ENCODE measurements at places on chromosomes 1 and 21. TPM values are rescaled to one million over a fixed set of nuclear protein-coding genes. Genes with fewer than 3 reads are reported as not detected.
A peak's percentile ranks its signal among the peaks of the same experiment; 100 is the strongest.

GRCh38 chr1:16162163-16162822 lies 6.4 kb upstream of the EPHA2 start:
- no peak for DNase-seq

KCNE2 gene
- not detected for total RNA-seq

- no peak for DNase-seq
Measured at GRCh38 chr1:202286622-202287097, 55.1 kb downstream of the UBE2T start.

GRCh38 chr1:27166929-27167328 lies 12.0 kb upstream of the SLC9A1 start:
- no peak for DNase-seq

DNA sequence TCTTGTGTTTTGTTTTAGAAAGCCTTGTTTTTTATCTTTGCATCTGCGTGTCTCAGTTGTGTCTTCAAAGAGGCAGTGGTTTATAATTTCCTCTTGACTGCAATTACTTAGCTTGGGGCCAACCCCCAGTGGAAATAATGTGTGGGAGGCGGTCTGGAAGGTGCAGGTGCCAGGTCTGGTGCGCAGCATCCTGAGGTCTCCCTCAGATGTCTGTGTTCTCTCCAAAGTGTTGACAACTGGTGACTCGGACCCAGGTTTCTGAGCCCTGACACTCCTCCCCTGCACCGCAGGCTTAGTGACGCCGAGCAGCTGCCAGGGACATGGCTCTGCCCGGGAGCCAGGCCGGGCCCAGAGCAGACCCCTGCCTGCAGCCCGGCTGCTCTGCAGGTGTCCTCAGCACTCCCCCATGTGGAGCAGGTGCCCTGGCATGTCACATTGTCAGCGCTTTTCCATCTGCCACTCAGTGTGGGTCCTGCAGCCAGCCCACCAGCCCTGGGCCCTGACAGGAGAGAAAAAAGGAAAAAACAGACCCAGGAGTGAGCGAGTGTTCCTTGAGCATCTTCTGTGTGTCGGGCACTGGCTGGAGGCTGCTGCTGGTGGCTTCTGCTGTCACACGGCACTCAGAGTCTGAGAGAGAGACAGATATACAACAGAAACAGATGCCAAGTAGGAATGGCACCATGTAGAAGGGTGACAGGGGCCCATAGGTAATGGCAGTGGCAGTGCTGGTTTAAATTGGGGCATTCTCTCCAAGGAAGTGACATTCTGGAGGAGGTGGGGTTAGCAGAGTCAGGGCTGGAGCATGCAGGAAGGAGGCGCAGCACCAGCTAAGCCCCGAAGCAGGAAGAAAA lies 24.8 kb upstream of the SELENON start:
- DNase-seq: no peak

DNA sequence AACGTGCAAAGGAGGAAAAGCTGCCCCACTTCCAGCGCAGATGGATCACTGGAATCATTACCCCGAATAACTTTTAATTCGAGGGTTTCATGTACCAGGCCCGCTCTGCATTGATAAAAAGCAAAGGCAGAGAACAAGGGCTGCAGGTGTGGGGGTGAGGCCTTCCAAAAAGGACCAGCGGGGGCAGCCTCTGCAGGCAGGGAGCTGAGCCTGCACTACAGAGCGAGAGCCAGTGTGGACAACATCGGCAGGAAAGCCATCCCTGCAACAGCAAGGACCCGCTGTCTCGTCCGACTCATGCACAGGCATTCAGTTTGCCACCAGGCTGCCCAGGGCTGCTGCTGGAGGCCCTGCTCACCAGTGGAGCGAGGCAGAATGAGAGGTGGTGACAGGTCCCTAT lies 27.1 kb upstream of the AJAP1 start:
- no peak for DNase-seq

DNA sequence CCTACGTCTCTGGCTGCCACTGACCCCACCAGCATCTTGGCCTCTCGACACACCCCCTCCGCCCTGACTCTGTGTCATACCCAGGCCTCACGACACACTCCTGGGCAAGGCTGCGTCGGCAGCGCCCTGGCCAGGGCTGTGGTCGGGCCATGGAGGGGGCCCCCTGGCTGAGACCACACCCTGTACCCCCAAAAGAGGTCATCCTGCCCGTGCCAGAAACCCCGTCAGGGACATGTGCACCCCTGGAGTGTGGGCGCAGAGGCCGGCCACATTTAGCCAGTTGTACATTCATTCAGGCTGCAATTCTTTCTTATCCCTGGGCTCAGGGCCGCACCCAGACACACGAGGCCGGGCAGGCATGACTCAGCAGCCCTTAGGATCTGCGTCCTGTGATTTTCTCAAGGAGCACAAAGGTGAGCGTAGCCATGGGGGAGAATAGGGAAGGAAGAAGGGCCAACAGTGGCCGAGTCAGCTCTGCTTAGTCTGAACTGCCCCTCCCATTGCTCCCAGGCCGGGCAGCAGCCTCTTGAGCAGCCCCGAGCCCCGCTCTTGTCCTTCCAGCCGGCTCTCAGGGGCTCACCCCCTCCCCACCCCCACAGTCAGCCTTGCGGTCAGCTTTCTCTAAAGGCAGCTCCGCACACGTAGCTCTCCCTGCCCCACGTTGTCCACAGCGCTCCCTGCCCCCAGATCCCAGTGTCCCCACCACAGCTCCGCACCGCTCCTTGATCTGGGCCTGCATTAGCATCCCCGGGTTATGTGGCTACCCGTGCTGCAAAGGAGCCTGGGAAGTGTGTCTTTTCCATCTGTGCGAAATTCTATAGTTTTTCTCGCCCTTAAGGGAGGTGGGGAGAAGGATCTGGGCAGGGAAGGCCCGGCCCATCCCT lies 7.9 kb downstream of the CSTB start:
- peak; percentile 89 for DNase-seq

MYOG gene
- total RNA-seq: not detected

DNA sequence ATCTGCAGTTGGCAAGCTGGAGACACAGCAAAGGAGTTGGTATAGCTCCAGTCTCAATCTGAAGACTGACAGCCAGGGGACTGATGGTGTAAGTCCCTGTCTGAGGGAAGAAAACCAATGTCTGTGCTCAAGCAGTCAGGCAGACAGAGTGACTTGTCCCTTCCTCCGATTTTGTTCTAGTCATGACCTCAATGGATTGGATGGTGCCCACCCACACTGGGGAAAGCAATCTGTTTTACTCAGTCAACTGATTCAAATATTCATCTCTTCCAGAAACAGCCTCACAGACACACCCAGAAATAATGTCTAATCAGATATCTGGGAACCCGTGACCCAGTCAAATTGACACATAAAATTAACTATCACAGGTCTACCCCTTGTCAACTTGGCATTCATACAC lies 11.9 kb upstream of the MRPL39 start:
- no peak for DNase-seq

FCRL5 gene
- total RNA-seq: not detected

TTC39A gene
- total RNA-seq: 6.1 TPM

C1orf146 gene
- not detected for total RNA-seq

GRCh38 chr1:199907361-199907760 lies 120.1 kb upstream of the NR5A2 start:
- DNase-seq: no peak

TSPAN1 gene
- total RNA-seq: 49.4 TPM

DNA sequence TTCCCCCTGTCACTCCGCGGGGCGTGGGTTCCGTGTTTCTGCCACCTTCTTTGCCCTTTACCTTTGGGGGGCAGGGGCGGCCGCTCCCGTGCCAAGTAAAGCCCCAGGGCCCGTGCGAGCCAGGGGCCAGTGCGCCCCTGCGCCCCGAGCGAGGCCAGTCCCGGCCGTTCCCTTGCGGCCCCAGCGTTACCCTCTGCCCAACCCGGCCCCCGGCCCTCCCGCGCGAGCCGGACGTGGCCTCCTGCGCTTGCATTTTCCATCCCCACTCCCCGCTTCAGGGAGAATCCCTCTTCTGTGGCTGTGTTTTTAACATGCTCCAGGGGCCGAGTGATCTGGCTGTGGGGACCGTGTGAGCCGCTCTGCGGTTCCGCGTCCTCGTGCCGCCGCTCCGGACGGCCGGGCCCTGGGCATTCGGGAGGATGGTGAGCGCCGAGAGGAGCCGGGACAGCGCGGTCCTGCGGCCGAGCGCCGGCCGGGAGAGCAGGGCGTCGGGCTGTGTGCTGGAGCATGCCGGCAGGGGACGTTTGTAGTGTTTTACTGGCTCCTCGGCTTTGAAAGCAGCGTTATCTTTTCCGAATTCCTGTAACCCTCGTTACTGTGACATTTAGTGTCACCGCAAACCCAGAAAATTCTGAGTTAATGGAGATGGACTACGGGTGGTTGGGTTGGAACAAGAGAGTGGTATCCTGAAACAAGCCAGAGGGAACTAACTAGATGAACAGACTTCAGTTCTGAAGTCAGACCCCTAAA lies 1.0 kb downstream of the GALNT2 start:
- DNase-seq: no peak

GRCh38 chr1:183126528-183126927 lies 59.5 kb upstream of the LAMC2 start:
- no peak for DNase-seq

GRCh38 chr1:233673261-233673946 lies 59.5 kb downstream of the KCNK1 start:
- no peak for DNase-seq

GRCh38 chr1:155759966-155760630 lies 71.2 kb downstream of the DAP3 start:
- peak; percentile 92 for DNase-seq

DNA sequence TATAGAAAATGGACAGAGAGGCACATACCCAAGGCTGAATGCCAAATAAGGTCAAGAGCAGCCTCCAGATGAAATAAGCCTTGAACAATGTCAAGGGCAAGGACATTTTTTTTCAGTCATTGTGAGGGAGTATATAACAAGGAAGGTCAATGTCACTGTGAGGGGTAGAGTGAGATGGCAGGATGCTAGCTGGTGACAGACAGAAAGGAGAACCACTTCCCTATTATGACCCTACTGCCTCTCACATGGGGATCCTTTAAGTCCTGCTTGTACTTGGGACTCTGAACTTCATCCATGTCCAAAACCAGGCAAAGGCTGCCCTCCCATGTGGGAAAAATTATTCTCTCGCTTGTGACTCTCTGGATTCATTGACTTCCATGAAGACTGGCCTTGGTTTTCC lies 119.5 kb upstream of the COA6 start:
- no peak for DNase-seq

DNA sequence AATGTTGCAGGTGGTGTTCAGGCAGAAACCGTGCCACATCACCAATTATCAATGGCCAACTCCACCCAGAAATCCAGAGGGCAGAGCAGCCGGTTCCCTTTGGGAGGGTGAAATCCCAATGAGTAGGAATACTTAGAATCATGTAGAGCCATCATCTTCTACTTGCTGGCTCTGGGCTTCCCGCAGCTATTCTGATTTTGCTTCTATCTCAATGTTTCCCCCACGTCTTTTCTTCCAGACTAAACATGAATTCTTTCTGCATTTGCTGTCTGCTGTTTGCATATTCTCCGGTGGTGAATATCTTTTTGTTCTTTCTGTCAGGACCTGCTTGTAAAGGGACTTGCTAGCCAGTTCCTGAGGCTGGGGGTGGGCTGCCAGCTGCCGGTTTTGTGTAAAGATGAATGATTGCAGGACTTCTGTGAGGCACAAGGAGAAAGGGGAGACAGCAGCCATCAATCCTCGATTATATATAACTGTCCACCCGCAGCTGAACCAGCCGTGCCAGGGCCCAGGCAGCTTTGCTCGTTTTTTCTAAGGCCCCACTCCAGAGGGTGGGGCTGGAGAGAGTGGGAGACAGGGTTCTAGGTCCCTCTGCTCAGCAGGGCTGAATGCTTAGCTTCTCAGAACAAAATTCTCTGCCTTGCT lies 33.2 kb downstream of the PRAMEF20 start:
- DNase-seq: no peak

GRCh38 chr1:37471345-37472231 lies 2.8 kb upstream of the ZC3H12A start:
- DNase-seq: peak; percentile 90

DNA sequence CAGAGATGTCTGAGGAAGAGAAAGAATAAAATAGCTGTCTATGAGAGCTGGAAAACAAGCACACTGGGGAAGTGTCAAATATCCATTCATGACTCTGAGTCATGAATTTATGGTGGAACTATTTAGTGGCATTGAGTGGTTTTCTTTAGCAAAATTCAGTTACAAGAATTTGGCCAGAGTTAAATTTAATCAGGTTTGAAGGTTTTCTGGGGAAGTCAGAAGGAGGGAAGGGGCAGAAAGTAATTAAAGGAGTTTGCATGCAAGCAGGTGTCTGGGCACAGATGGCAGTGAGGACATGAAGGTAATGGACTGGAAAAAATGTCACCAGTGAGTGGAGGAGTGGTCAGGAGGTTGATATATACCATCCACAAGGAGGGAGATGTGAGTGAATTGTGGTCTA lies 121.9 kb upstream of the IVNS1ABP start:
- no peak for DNase-seq

KCNQ4 gene
- under 0.01 TPM for total RNA-seq

VWA5B1 gene
- not detected for total RNA-seq

GRCh38 chr1:229863651-229864545 lies 203.1 kb upstream of the GALNT2 start:
- DNase-seq: no peak

DNA sequence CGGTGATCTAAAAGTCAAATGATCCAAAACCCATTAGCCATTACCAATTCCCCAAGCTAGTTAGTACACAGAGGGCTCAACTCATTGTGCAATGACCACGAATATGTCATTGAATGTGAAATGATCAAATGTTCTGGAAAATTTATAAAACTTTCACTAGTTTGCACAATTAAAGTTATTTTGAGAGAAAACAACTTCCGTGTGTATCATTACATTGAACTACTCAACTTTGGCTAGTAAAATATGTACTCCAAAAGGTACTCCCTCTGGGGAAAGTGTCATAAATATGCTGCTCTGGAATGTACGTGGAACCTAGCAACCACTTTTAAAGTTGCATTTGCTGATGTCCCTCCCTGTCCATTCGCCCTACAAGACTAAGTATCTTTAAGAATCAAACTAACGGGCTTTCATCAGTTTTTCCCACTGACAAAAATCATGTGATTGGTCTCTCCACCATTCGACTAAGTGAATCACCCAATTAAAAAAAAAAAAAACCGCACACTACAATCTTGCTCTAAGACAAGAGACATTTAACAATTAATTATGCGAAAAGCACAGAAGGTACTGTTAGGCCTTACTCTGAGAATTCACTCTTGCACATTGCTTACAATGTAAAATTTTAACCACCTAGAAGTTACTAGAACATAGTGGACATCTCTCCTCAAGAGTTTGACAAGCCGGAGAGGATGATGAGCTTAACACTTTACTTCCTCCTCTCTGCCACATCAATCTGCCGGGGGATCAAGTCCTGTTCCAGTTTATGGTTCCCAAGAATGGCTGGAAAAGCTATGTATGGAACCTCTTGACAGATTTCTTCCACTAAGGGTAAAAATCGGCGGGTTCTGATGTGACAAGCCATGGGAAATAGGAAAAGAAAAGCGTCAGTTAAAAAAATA lies 1.2 kb downstream of the ACBD3 start:
- peak; percentile 35 for DNase-seq

GRCh38 chr1:17791480-17791879 lies 36.3 kb downstream of the ACTL8 start:
- DNase-seq: no peak

All from bronchial epithelial cell (primary cell).